Fibroblast of the aortic adventitia (primary cell): ENCODE measurements at places on chromosomes 5 and 9.

DNA sequence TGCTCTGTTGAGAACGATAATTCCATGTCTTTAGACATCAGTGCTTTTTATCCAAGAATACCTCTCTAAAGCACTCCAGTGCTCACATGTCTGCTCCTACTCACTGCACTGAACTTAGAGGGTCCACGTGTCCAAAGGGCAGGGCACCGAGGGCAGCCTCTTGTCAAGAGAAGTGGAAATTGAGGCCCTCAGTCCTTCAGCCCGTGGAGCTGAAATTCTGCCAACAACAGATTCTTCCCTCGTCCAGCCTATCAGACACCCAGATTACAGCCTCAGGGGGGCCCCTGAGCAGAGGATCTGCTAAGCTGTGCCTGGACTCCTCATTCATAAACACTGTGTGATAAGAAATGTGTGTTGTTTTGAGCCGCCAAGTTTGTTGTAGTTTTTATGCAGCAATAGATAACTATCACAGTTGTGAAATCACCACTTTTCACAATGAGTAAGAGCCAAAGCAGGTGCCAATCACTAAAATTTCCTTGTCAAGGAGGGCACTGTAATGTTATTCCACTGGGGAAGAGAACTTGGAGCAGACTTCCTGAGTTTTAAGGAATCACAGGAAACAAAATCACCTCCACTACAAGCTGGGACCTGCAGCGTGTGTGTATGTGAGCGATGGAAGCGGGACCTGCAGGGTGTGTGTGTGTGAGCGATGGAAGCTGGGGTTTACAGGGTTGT, 58.8 kb upstream of the IGFBPL1 start:
- DNase-seq, result no peak

DNA sequence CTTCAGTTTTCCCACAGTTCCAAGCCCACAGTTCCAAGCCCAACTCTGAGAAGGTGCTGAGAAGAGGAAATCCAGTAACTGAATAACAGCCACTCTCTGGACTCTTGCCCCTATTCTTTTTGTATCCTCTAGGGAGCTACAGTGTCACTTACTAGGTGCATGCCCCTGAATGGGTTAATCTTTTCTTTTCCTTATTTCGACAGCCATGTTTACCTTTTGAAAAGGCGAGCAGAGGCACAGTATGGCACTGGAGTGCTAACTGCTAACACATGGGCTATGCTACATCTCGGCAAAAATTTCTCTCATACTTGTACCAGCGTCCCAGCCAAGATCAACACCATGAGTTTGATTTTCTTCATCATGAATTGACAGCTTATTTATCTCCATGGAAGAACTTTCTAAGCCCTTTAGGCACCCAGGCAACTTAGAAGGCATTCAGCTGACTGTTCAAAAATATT, 222.6 kb downstream of the EBF1 start:
- peak; percentile 82 for DNase-seq

- DNase-seq, result peak; percentile 88
These were observed 466.6 kb upstream of the DAB2 start for GRCh38 chr5:39891376-39891775.

DNA sequence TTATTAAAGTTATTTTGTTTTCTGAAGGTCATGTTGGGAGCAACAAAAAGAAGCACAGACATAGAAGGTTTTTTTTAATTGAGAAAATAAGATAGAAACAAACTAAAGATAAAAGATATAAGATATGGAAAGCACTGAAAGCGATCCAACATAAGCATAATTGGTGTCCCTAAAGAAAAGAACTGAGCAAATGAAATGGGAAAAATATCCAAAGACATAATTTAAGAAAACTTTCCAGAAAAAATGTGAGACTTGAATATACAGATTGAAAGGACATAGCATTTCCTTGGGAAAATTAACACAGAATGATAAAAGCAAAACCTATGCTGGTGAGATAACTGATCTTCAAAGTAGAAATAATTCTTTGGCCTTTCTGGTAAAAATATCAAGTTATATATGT, 289.3 kb downstream of the KIAA0825 start:
- no peak for DNase-seq

- no peak for DNase-seq
These were observed 17.8 kb downstream of the ZNF131 start for GRCh38 chr5:43138512-43138893.

DNA sequence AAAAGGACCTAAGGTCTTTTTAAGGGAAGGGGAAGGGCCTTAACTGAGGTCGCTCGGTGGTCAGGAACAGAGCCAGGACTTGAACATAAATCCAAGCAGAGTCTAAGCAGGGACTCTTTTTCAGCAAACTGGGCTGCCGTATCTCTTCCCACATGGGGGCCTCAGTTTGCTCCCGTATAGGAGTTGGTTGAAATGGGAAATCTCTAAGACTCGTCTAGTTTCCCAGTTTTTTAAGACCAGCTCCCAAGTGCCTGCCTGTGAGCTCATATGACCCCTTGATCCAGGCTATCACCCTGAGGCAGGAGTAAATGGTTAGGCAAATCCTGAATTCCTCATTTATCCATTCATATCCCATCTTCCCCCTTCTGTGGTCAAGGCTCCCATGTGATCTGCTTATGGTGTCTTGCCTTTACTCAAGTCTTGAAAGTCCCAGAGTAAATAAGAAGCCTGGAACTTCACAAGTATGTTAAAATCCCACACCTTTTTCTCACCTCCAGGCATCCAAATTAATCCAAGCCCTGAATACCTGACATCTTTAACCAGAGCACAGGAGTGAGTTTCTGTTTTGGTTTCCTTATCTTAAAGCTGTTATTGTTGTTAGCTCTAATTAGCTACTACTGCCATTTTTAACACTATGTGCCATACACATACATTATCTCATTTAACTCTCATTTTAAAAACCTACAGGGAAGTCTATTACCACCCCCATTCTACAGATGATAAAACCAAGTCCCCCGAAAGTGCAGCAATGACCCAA, 3.0 kb downstream of the ARSI start:
- no peak for DNase-seq

DNA sequence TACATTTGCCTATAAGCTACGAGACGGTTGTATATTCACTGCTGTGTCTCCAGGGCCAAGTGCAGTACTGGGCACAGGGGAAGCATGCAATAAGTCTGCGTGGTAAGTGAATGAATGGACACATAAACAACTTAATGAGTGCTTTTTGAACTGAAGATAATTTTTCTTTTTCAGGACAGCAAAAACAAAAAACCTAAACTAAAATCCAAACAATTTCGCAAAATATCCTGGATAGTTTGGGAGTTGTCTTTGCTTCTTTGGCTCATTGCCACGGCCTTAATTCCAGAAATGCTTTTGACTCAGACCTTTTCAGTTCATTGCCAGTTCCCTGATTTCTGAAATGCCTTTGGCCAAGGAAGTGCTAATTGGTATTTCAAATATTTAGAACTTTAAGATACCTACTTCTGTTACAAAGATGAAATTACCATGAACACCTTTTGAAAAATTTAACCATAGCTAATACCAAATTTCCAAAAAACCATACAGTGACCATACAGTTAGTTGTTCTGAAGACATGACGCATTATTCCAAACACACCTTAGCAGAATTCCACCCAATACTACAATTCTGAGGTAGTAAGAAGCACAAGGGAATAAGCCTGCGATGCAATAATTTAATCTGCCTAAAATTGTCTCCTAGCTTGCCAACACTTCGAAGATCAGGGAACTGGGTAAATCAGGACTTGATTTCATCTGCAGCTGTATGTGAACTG, 42.8 kb downstream of the TEK start:
- peak; percentile 70 for DNase-seq

DNA sequence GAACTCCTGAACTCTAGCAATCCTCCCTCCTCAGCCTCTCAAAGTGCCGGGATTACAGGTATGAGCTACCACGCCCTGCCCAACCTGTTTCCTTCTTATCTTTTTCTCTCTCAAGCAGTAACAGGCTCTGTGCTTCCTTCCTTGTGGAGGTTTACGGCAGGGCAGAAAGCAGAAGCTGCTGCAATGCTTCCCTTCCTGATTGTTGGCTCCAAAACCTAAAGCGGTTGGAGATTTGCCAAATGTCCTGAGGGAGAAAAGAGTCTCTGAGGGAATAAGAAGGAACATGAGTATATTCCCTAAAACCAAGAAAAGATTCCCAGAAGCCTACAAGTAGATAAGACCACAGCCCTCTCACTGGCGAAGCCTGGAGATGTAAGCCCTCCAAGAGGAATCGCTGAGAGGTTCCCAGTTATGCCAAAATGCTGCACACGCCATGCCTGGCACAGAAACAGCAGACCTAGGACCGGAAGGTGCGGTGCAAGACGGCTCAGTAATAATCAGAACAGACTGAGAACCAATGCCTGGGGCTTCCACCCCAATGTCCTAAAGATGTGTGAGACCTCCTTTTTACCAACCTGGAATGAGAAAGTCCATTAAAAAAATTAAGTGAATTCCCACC, 73.2 kb downstream of the APTX start:
- peak; percentile 71 for DNase-seq

- peak; percentile 44 for DNase-seq
These were observed 194.3 kb downstream of the SMARCA2 start for GRCh38 chr9:2209400-2209799.

DNA sequence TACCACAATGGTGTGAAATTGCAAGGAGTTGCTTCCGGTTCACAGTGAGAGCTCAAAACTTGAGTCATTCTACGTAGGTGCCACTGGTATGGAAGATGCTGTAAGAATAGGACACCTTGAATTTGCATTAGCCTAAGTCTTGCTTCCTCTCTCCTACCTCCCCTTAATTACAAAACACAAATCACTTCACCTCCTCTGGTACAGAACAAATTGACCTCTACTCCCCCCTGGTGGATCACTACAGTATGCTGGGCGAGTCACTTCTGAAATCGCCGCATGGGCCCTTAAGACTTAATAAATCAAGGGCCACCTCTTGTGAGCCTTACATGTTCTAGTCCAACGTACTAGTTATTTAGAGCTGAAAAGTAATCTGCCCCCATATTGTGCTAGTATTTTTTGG, 145.3 kb upstream of the SMARCA2 start:
- peak; percentile 1 for DNase-seq

DNA sequence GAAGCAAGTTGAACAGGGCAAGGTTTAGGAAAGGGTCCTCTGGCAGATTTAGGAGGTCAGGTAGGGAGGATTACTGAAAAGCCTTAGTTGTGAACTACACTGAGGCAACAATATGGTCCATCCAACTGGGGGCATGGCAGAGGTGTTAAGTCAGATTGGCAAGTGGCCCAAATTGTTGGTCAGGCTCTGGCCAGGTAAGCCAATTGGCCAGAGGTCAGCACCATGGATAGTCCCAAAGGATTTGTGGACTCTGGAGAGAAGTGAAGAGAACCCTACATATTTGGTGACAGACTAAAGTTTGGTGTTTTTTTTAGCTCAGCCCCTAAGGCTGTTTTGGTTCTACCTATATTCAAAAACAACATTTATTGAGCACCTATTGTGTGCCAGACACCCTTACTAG, 39.1 kb upstream of the RASGRF2 start:
- no peak for DNase-seq

DNA sequence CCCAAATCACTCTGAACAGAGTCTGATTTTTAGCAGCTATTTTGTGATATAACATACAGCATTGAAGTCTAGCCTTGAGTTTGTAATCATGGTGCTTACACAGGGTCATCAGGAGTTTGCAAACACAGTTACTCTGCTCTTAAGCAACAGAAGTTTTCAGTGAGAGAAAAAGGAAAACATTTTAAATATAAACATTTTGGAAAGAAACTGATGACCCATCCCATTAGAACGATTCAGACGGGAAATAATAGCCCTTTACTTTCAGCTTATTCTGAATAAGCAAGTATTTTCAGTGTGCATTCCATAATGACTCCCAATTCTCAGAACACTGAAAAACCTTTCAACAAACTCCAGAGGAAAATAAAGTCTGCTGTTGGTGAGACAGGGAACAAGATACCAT, 46.7 kb upstream of the TMC1 start:
- no peak for DNase-seq

DNA sequence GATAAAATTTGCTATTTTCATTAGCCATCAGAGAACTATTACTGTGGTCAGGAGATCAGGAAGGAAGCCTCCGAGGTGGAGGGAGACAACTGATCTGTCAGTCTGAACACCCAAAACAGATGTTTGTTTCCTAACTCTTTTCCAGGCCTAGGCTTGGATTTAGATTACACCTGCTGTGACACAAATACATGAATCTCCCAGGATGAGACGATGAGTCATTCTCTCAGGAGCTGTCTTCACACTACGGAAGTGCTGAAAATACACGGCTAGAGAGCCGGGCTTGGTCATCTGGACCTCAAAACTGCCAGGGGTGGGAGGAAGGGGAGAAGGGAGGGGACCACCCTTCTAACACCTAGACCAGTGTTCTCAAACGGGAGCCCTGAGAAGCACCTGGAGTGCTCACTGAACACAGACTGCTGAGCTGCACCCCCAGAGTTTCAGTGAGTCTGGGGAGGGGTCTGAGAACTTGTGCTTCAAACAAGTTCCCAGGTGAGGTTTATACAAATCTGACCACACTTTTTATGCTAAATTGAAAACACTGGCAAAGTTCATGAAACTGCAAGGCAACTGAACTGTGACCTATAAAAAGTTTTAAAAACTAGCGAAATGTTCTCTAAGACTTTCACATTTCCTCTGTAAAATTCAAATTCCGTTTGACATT, 80.3 kb upstream of the EQTN start:
- DNase-seq, result no peak

GRCh38 chr9:133184971-133185370, 21.3 kb upstream of the GBGT1 start:
- DNase-seq, result peak; percentile 75

- DNase-seq, result peak; percentile 11
These were observed 66.2 kb downstream of the SMC5 start for GRCh38 chr9:70324963-70325362.

- no peak for DNase-seq
These were observed 315.2 kb upstream of the ATP10B start for GRCh38 chr5:161167016-161167767.

DNA sequence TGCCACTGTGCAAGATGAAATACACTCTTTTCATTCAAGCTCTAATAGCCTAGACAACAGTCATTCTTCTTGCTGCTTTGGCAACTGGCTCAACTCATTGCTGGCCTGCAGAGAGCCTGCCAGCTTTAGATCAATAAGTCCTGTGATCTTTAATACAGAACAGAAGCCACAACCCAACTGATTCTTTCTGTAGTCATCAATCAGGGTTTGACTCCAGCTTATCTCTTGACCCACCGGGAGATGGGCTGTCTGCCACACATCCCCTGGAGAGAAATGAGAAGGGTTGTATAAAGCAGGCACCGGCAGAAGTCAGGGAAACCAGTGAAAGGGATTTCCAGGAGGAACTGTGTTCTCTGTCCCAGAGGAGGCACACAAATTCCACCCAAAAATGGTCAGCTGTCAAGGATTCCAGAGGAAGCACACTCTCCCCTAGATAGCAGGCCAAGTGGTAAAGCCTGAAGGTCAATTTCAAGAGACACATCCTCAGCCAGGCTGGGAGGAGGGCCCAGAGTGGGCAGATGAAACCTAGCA, 24.5 kb downstream of the LHFPL2 start:
- DNase-seq, result peak; percentile 40
